ENCODE measurements at places on chromosomes 3 and 15.

DNA sequence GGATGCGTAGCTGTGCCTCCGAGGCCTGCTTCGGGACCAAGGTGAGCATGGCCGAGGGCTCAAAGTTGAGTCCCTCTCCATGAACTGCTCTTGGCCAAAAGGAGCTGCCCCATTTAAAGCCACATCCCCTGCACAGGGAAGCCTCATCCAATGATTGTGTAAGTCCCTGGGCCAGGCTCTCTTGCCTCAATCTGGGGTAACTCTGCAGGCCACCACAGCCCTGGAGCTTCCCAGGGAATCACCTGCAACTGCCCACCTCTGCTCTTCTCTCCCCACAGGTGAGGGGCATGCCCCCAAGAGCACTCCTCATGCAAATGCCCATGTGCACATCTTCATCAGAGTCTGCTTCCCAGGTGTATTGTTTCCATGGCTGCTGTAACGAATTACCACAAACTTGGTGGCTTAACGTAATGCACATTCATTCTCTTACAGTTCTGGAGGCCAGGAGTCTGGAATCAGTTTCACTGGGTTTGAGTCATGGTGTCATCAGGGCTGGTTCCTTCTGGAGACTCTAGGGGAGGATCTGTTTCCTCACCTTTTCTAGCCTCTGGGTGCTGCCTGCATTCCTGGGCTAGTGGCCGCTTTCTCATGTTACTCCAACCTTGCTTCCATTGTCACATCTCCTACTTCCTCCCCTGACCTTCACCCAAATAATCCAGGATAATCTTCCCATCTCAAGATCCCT lies 25.0 kb upstream of the LOXL1 start:
- DNase-seq = no peak

DNA sequence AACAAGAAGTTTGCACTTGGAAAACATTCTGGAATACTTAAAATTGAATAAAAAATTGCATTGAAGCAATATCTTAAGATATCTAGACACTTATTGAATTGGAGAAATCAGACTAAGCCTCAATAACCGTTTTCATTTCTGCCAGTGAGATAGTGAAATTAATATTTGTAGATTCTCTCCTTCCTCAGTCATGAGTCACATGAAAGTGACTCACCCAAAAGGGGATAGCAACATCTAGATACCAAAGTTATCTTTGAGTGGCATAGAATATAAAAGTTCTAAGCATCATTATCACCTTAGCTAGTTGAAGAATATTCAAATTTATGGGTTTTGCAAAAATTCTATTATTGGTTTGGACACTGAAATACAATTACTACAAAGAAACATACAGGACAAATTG lies 614.8 kb upstream of the ZNF717 start:
- no peak for DNase-seq

- no peak for DNase-seq
Observed at GRCh38 chr3:50552598-50552997, 14.9 kb downstream of the C3orf18 start.

GRCh38 chr3:4804161-4805058 lies 174.8 kb upstream of the BHLHE40 start:
- no peak for DNase-seq

DNA sequence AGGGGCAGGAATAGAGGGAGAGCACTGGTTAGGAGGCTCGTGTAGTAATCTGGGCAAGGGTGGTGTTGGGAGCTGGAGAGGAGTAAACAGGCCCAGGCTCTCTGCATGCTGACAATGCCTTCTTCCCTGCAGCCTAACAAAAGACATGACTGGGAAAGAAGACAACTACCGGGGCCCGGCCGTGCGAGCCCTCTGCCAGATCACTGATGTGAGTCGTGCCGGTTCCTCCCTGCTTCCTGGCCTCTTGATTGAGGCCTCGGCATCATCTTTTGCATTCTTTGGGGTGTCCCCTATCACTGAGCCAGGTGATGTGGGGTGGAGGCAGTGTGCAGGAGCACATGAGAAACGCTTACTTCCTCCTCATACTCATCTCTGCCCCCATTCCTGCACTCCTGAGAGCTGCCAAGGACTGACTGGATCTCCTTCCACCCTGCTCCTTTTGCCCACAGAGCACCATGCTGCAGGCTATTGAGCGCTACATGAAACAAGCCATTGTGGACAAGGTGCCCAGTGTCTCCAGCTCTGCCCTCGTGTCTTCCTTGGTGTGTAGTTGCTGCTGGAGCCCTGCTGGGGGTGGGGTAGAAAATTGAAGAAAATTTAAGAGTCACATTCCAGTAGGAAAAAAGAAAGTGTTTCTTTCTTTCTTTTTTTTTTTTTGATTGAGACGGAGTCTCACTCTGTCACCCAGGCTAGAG lies 5.3 kb downstream of the COPG1 start:
- DNase-seq = no peak

DNA sequence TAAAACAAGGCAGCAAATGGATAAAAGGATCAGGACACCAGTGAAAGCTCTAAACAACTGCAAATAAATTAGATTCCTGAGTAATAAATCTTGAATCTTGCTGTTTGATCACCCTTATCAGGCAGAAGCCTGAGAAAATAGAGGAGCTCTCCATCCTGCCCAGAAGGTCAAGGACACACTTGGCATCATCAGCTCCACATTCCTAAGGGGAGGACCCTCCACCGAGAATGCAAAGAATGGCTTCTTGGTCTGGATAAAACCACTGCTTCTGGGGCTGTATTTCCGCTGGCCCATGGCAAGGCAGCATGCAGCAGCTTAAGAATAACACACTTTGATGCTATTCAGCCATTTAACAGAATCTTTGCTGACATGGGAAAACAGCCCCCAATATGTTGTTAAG lies 108.9 kb upstream of the TSC22D2 start:
- no peak for DNase-seq

DNA sequence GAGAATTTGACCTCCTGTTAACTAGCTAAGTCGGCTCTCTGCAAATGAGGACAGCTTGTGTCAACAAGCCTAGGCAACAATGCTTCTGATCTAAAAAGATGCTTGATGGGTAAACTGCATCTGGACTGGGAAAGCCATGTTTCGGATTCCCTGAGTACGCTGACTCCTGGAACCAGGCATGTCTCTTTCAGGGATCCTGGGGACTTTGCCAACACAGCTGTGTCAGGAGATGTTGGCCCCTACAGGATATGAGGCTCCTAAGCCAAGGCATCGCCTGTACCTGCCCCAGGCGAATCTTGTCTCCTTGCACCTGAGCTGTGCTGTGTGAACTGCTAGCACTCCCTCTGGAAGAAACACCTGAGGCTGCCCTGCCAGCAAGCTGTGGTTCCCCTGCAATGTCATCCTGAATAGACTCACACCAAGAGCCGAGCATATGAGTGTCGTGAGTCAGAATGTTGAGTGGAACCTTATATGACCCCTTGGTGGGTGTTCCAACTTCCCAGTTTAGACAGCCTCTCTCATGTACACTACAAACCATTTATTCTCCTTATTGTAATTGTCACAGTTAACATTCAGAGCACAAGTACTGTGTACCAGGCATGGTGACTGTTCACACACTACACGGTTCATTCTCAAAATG lies 17.0 kb downstream of the EOGT start:
- no peak for DNase-seq

GRCh38 chr3:23612296-23612891 lies 193.4 kb upstream of the UBE2E1 start:
- no peak for DNase-seq

DNA sequence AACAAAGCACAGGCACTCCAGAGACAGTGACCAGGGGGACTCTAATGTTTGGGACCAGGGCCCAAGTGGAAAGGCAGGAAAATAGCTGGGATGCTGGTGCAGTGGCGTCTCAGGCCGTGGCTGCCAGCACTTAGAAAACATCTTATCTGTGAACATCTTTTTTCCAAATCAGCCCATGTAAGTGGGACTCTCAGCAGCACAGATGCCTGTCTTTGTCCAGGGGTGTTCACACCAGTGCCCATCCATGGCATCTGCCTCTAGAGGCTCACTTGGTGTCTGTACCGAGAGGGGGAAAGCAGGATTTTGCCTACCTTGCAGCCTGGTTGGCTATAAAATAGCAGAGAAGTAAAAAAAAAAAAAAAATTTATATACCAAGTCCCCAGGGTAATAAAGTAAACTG lies 26.7 kb downstream of the SLC12A8 start:
- no peak for DNase-seq

DNA sequence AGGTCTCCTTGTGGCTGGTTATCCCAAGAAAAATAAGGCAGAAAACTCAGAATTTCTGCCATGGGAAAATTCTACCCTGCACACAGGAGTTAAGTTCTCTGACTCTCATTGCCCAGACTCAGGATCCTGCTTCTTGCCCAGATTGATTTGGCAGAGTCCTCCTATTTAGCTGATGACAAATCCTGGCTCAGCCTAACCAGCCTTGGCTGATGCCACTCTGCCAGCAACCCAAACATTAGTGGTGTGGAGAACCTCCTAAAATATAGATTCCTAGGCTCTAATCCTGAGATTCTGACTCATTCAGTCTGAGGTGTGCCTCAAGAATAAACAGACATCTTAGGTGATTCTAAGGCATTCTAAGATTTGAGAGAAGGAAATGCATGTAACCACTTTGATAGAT lies 60.5 kb upstream of the ACTC1 start:
- no peak for DNase-seq

GRCh38 chr3:48684480-48685143 lies 1.1 kb downstream of the NCKIPSD start:
- DNase-seq = no peak

DNA sequence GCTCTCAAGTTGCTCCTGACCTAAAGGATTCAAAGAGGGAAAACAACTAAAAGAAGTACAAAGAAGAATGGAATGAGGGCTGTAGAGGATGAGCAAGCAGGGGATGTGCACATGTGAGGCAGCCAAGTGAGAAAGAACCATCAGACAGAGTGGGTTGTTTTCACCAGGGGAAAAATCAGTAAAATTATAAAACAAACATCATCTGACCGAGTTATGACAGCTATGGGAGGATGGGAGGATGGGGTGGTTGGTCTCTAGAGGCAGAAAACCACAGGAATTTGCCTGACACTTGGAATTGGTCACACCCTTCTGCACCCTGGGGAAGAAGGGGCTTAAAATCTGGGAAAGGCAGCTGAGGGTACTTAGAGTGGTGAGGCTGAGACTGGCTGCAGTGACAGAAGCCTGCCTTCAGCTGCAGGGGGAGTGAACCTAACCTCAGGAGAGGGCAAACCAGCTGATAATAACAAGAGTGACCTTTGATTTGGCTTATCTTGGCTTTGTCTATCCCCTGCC lies 10.1 kb downstream of the ARHGAP31 start:
- DNase-seq = no peak

- no peak for DNase-seq
Observed at GRCh38 chr3:192422321-192422996, 304.9 kb downstream of the FGF12 start.

GRCh38 chr3:84108442-84108971 lies 850.3 kb upstream of the CADM2 start:
- no peak for DNase-seq

Measured in activated T-cell treated with anti-CD3 and anti-CD28 coated beads for 4 hours (primary cell).